ENCODE measurements at places on chromosomes 6 and 20. TPM values are rescaled to one million over a fixed set of nuclear protein-coding genes. Genes with fewer than 3 reads are reported as not detected.

The RNF39 gene
- not detected for polyA plus RNA-seq

DNA sequence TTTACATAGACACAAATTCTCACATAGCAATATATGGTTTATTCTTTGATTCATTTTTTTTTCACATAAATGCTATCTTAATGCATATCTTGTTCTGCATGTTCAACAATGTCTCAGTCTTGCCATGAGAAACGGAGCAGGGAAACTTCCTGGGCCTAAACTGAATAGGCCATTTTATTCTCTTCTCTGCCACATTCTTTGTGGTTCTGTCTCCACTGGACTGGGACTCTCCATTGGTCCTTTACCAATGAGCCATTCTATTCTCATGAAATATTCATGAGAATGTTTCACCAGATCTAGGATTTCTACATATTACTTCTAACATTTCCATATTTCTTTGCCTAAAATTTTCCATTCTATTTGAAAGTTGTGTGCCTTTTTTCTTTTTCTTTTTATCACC is 42.8 kb downstream of the LAMA2 start:
- no peak for DNase-seq

The NHSL1 gene
- 6.0 TPM for polyA plus RNA-seq

The SMPDL3A gene
- 14.2 TPM for polyA plus RNA-seq

The RAET1L gene
- not detected for polyA plus RNA-seq

- DNase-seq, result no peak
Observed at GRCh38 chr6:40148882-40149573, 214.8 kb upstream of the MOCS1 start.

The LKAAEAR1 gene
- 0.16 TPM for polyA plus RNA-seq

GRCh38 chr20:31712564-31713311 is 9.9 kb downstream of the BCL2L1 start:
- peak; percentile 82 for DNase-seq

- DNase-seq, result no peak
Observed at GRCh38 chr6:92184933-92185332, 1234.4 kb downstream of the EPHA7 start.

GRCh38 chr20:11894062-11894461 is 23.6 kb upstream of the BTBD3 start:
- no peak for DNase-seq

The ZNF334 gene
- polyA plus RNA-seq, result 2.1 TPM

DNA sequence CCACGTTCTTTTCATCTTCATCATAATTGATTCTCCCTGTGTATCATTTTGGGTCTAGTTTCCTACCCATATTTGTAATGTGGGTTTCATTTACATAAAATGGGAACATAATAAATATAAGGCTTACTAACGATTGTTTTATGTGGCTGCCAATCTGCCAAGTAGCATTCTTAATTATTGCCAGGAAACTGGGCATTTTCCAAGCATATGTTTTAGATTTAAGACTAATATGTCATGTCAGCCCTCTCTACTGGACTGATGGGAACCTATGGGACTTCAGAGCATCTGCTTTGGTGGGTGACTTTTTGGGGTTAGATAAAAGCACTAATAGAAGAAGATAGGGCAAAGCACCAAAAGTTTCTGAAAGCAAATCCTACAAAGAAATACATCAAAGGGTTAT is 157.5 kb downstream of the TBX18 start:
- no peak for DNase-seq

The PPIL6 gene
- 0.07 TPM for polyA plus RNA-seq

DNA sequence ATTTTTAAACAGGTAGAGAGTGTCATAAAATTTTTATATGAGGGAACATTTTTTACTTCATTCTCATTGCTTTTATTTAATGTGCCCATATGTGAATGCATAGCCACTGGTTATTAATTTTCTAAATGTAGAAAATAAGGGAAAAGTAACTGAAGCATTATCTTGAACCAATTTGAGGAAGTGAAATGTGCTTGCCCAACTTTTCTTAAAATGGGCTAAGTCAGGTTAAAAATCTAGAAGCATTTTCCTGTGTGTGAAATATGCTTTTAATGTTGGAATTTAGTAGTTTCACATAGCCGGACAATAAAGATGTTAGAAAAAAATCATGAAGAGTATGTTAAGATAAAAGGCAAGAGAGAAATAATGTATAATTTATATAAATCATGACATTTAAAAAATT is 3.8 kb downstream of the SEC23B start:
- no peak for DNase-seq

DNA sequence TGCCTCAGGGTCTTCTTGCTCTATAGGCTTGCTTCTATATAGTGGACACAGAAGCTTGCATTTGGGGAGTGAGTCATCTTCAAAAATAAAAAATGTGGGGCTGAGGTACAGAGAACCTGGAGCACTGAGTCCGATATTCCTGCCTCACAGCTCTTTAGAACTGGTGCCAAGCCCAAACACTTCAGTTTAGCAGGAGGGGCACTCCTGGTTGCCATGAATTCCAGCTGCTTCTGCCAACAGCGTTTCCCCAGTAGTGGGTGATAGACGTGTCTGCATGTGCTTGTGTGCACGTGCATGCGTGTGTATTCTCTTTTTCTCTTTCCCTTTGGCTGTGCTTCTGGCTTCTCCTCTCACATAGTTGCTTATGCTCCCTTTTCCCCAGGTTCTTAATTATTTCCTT is 11.9 kb downstream of the DNPH1 start:
- DNase-seq, result no peak

GRCh38 chr6:34059136-34059731 is 86.7 kb downstream of the GRM4 start:
- DNase-seq, result no peak

DNA sequence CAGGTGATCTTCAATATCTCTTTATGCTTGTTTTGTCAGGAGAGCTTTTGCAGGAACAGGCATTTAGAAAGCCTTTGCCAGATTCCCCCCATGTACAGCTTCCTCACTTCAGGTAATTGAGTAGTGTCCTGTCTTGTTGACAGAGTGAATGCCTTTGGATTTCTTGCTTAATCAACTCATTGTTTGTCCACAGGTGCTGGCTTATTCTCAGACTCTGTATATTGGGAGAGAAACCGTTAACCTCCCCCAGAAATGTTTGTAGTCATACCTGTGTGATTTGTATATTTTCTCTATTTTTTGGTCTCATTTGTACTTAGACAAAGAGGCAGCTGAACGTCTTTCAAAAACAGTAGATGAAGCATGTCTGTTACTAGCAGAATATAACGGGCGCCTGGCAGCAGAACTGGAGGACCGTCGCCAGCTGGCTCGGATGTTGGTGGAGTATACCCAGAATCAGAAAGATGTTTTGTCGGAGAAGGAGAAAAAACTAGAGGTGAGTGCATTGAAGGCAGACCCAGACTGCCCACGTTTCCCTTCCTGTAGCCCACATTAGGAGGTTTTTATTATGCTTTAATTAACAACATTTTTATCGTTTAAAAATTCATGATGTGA is 32.3 kb downstream of the RPRD1B start:
- DNase-seq, result no peak

DNA sequence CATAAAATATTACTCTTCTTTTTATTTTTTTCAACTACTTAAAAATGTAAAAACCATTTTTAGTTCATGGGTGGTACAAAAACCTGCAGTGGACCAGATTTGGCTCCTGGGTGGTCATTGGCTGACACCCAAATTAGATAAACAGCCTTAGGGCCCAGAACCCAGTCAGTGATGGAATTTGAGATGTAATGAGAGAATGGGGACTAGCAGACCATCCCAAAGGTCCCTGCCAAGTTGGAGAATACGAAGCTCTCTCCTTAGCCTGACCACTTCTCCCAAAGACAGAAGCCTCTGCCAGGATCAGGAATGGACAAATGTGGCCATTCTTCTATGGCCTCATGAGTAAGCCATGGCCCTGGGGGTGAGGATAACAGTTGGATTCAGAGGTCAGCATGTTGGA is 194.7 kb downstream of the NFATC2 start:
- DNase-seq, result no peak

The ESR1 gene
- polyA plus RNA-seq, result not detected

The KHDRBS2 gene
- polyA plus RNA-seq, result not detected

The PDE10A gene
- 3.9 TPM for polyA plus RNA-seq

DNA sequence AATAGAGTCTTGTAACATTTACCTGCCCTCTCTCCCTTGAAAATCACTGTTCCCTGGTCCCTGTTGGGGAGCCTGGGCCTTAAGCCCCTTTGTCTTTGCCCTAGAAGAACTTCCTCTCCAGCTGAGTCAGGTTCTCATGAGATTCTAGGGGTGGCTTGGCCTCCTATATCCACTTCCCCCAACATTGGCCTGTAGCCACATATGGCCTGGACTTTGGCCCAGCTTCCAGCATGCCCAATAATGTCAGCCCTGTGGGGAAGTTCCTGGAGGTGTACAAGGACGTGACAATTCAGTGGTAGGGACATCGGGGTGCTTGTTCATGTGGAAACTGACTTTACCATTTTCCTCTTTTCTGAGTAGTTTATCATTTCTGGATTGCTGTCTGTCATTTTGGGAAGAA is 17.2 kb upstream of the MAS1L start:
- DNase-seq, result no peak

DNA sequence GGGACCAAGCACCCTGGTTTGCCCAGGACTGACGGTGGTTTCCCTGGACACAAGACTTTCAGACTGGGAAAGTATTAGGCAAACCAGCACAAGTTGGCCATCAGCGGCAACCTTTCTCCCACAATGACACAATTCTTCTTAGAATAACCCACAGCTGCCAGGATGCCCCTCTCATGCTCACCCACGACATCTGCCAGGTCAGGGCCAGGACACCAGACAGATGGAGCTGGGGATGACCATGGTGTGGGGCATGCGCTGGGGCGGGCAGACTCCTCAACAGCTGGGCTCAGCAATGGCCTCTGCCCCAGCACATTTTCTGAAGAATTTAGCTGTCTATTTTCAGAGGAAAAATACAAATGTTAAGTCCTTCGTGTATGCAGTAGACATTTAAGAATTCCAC is 226.4 kb downstream of the FNDC1 start:
- DNase-seq, result no peak

The BTBD9 gene
- polyA plus RNA-seq, result 4.1 TPM

DNA sequence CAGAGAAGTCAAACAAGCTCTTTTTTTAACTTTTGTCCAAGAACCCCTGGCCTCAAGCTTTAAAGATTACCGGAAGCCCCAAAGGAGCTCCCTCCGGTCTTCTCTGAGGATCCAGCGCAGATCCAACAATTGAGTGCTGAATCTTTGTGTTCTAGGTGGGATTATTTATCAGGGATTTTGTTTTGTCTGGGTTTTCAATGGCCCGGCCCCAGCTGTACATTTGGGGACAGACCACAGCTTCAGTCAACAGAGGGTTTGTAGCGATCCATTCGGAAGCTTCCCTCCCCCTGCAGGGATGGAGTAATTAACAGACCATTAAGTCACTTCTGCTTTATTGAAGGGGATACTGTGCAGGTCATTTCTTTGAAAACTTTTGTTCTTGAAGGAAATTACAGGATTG is 7.8 kb downstream of the OLIG3 start:
- DNase-seq, result no peak

The PLEKHG1 gene
- polyA plus RNA-seq, result 0.09 TPM

DNA sequence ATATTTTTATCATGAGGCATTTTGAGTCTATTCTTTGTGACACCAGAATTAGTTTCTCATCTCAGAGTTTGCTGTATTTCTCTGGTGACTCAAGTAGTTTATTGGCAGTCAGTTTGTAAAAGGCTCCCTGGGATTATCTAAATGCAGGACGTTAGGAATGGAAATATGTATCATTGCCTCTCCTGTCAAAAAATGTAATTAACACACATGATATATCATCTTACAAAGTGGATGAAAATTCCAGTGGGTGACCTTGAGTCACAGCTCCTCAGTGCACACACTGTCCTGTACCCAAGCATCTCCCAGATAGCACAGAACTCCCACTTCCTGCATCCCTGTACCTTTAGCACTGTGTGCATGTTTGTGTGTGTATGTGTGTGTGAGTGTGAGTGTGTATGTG is 258.6 kb downstream of the LAMA2 start:
- peak; percentile 21 for DNase-seq

The SLA2 gene
- polyA plus RNA-seq, result not detected

The ME1 gene
- polyA plus RNA-seq, result 21.5 TPM

GRCh38 chr6:62894114-62894513 is 317.2 kb upstream of the FKBP1C start:
- no peak for DNase-seq

GRCh38 chr6:7050004-7050403 is 57.8 kb upstream of the RREB1 start:
- DNase-seq, result no peak

The GNRH2 gene
- polyA plus RNA-seq, result 0.21 TPM

The IL17F gene
- polyA plus RNA-seq, result not detected

DNA sequence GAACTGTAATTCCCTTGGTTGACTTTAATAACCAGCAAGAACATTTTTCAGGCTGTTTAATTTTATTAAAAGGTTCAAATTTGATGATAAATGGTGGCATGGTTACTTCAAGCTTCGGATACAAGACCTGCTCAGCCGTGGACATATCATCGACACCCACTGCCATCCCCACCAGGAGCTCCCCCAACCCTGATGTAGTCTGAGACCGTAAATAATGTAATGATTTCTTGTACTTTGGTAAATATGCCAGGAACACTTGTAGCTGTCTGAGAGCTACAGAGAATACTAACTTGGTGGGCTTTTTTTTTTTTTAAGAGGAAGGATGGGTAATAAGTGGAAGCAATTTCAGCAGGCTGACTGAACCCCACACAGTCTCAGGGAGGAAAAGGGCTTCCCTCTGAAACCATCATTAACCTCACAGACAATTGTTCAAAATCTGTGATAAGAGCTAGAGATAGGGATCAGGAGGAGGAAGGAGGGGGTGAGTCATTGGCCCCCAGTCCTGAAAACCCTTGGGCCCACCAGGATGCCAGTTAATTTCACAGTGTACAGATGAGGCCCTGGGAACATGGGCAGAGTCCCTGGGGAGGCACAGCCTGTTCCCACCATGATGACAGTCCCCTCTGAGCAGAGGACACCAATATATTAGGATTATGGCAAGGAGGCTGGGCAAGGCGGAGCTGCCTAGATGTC is 56.0 kb downstream of the APCDD1L start:
- DNase-seq, result no peak

The PSMB1 gene
- polyA plus RNA-seq, result 471 TPM

The TRAPPC3L gene
- not detected for polyA plus RNA-seq

DNA sequence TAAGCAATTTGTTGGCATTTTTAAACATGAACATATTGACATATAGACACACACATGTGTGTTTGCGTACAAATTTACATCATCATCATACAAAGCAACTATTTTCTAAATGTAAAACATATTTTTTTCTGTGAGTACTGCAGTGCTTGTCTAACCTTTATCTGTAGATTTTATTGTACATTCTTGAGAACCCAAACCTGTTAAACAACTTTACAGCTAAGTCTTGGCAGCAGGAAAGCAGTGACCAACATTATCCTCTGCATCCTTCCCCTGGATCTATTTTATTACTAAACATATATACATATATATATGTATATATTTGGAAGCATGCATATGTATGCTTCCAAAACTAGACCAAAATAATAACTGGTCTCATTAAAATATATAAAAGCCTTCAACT is 10.4 kb upstream of the PLCB1 start:
- no peak for DNase-seq

Data from IMR-90 (cell line).